Stimulated activated CD4-positive, alpha-beta T cell treated with anti-CD3 and anti-CD28 coated beads, TNF-alpha, amount 100 ng/mL, for 24 hours (primary cell): ENCODE measurements at places on chromosomes 2 and 18.

GRCh38 chr2:7625392-7626138 is 708.4 kb downstream of the RNF144A start:
- DNase-seq: no peak

DNA sequence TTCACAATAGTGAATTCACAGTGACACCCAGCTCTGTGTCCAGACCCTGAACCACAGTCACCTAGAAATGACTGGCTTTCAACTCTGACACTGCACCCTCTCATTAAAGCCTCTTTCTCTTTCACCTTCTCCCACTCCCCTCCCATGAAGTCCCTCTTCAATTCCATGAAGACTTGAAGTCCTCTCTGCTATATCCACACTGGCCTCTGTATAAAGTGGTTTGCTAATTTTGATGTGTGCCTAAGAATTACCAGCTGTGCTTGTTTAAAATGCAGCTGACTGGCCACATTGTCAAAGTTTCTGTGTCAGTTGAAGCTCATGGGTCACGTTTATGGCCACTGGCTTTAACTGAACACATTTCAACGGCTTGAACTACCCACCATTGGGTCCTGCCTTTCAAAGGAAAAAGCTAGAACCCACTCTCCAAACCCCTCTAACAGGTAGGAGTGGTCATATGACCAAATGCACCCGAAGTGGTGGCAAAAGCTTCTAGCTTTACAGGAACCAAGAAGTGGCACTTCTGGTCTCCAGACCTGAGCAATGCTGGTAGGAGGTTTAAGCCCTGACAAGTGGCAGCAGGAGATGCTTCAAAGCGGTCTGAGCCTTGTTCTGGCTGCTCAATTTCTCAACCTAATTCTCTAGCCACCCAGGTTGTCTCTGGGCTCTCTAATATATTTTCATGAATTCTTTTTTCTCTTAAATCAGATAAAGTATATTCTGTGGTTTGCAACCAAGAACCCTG is 34.2 kb downstream of the B4GALT6 start:
- no peak for DNase-seq

DNA sequence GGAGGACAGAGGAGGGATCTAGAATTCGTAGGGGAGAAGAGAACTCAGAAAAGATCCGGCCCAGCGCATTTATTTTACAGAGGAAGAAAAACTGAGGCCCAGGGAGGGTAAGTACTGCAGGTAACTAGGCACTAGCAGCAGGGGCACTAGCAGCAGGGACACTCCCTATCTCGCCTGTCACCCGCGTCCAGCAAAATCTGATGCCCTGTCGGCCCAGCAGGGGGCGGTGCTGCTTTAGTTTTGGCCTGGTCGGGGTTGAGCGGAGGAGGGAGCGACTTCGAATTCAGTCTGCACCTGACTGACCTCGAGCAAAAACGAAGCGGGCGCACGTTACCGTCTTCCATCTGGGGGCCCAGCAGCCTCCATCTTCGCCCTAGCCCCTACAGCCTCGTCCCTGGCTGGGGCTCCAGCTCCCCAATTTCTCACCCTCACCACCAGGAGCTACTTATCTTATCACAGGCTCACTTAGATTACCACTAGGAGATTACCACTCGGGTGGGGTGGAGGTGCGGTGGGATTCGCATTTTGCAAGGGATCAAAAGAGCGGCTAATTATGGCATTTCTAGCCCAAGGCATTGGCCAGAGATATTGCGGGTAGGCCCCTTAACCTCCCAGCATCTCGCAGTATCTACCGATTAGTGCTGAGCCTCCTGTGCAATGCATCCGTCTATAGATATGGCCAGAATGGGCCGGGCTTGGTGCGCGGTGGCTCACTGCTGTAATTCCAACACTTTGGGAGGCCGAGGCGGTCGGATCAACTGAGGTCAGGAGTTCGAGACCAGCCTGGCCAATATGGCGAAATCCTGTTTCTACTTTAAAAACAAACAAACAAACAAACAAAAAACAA is 17.8 kb upstream of the CD8A start:
- DNase-seq: peak; percentile 87

DNA sequence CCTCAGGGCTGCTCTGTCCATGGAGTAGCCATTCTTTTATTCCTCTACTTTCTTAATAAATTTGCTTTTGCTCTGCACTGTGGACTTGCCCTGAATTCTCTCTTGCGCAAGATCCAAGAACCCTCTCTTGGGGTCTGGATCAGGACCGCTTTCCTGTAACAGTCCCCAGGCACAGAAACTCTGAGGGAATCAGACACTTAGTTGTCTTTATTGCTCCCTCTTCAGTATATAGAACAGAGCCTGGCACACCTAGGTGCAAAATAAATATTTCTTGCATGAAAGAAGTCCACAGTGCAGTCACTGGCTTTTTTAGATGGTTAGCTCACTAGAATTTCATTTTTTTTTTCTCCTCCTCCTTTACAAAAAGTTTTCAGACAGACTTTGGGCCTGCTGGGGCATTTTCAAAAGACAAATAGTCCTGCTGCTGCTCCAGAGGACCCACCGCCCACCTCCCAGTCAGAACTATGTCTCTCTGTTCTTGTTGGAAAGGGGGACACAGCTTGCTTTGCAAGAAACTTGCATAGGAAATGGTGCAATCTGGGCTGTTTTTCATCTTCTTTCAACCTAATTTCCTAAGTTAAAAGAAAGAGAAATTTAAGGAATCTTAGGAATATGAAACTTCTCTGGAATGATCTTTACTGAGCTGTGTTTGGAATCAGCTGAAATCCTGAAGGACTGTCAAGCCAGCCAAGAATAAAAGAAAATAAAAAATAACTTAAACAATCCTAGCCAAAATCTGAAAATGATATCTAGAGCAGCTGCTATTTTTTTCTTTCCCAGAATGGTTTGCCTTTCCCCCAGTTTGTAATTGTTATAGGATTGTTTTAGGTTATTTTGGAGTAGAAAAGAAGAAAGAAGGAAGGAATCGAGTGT is 31.7 kb upstream of the MAP4K3 start:
- DNase-seq: no peak

- DNase-seq: no peak
These were observed 120.1 kb upstream of the MYCN start for GRCh38 chr2:15820257-15820566.

GRCh38 chr2:165462443-165462842 is 7.1 kb upstream of the CSRNP3 start:
- no peak for DNase-seq

- DNase-seq: no peak
These were observed 118.5 kb upstream of the HDAC4 start for GRCh38 chr2:239519089-239519920.

- no peak for DNase-seq
These were observed 8.7 kb downstream of the CYRIA start for GRCh38 chr2:16656784-16657391.

DNA sequence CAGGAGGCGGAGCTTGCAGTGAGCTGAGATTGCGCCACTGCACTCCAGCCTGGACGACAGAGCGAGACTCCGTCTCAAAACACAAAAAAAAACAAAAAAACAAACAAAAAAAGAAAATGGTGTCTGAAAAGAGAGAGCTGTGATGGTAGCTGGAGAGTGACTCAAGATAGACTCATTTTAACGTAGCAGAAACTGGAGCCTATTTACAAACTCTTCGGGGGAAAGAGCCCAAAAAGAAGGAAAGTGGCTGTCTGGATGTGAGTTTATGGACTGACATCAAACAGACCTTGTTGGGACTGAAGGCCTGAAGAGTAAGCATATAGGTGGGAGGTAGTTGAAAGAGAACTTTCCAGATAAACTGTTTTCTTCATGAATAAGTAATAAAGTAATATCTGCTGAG is 51.8 kb downstream of the LIMS1 start:
- no peak for DNase-seq

DNA sequence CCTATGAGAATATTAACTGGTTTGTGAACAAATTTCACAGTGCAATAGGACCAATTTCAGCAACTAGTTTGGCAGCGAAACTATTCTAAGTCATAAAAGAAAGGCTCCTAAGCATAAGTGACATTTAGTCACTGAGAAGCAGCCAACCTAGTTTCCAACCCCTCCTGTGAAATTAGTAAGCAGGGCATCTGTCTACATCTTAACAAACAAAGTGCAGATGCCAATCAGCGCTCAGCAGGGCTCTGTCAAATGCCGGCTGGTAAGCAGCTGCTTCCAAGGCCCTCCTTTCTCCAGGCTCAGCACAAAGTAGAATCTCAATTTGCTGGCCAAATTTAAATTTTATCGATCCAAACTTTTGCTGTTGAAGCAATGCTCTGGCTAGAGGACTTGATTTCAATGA is 124.7 kb downstream of the ICOS start:
- DNase-seq: no peak

DNA sequence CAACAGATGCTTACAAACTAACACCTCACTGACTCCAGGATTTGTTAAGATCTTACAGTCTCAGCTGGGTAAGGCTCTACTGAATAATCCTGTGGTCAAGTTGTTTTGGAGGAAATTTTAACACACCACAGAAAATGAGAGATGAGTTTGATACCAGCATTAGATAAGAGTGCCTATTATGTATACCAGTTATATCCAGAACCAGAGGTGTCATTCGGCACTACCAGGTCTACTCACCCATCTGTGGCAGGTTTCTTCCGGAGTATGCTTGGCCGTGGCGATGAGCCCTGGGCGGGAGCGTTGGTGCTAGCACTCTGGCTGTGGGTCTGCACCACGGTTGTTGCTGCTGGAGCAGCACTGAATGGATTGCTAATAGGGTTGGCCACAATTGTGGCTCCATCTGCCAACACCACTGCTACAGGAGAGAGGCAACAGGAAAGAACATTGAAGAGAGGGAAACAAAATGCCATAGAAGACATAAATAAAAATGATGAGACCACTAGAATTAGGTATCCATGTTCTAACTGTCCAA is 41.2 kb downstream of the SAP130 start:
- no peak for DNase-seq

DNA sequence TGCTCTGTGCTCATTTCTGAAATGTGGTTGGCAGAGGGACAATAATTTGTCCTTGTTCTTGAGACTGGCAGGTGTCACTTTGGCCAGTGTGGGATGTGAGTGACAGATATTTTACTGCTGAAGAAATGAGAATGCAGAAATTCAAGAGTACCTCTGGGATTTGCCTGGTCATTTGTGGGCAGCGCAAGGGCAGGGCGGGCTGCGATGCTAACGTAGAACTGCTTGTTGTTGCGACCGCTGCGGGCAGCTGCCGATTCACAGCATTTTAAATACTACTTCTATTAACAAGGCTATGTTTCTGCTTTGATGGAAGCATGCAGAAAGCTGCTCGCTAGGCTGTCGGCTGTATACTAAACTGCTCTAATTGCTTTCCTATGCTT is 268.6 kb downstream of the FIGN start:
- no peak for DNase-seq

DNA sequence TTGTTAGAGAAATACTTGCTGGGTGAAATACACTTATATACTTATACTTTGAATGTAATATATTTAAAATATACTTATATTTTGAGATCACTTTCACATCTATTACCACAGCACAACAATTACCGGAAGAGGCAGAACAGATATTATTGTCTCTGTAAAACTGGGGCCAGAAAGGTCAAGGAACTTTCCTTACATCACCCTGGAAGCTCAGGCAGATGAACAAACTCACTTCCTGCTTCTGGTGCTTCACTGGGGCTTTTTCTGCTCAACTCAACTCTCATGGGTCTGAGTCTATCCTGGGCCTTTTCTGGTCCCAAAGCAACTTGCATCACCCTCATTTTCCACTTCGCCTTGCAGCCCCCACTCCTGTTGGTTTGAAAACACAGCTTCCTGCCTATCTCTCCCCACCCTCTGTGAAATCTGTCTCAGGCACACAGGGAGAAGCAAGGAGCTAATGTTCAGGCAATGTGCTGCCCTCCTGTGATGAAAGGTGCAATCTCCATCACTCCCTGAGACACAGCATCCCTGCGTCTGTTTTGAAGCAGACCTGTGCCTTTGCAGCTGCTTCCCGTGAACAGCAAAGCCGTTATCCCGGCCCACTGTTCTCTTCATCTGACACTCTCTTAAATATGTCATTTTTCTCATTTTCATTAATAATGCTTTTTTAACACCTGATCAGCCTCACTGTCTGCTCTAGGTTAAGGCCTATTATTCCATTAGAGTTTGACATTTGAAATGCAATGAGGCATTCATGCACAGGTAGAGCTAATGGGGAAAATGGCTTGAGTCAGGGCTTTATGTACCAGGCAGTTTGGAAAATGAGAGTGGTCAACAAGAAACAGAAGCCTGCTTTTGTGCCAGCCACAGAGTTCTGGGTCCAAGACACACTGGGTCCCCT is 251.9 kb upstream of the CHAC2 start:
- DNase-seq: no peak

- no peak for DNase-seq
These were observed 6.7 kb downstream of the GBX2 start for GRCh38 chr2:236161531-236161930.

GRCh38 chr2:190663348-190663747 is 14.5 kb downstream of the NAB1 start:
- no peak for DNase-seq

DNA sequence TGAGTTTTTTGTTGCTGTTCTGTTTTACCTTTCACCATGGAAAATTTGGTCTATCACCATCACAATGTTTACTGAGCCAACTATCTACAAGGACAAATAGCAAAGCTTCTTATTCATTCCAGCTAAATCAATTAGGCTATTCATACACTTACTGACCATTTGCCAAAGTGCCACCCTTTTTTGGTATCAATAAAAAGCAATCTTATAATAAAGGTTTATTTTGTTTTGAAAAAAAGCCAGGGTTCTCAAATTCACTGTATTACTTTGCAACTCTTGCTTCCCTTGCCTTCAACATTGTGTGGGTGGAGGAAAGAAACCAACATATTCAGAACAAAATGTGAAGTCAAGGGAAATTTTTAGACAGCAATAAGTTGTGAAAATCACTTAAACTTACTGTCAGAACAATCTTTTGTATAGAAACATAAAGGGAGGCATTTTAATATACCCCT is 15.3 kb downstream of the PELI1 start:
- no peak for DNase-seq

DNA sequence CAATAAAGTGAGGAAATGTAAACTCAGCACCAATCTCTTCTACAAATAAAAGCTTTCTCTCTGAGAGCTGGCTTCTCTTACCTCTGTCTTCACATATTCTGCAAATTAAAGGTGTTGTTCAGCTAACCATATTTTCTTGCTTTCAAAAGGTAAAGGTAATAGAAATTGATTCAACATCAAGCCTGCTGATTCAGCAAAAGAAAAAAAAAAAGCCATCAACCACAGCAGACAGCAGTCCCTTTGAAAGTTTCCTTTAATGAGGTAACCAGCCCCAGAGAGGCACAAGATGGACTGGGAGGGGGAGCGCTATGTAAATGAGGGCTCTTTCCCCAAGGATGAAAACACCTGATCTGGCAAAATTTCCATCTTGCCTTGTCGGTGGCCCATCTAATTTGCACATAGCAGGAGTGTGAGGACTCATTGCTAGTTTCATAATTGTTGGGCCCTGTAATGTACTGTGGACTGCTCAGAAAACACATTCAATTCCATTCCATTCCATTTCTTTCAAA is 154.9 kb upstream of the SOX11 start:
- no peak for DNase-seq

- no peak for DNase-seq
These were observed 296.6 kb downstream of the LRRTM1 start for GRCh38 chr2:80007777-80008503.

- DNase-seq: no peak
These were observed 4.6 kb downstream of the TMEM169 start for GRCh38 chr2:216086207-216086893.
